ENCODE measurements at places on chromosomes 2 and 18. TPM values are rescaled to one million over a fixed set of nuclear protein-coding genes. Genes with fewer than 3 reads are reported as not detected.

The CCDC74B gene
- 5.5 TPM for total RNA-seq

The MRPS5 gene
- total RNA-seq = 119 TPM

The KIAA1328 gene
- 3.2 TPM for total RNA-seq

The GPD2 gene
- 86.5 TPM for total RNA-seq

The TRPM8 gene
- total RNA-seq = not detected

The SCN9A gene
- total RNA-seq = 58.6 TPM

The GREB1L gene
- 2.1 TPM for total RNA-seq

The MC4R gene
- not detected for total RNA-seq

The UGT1A7 gene
- not detected for total RNA-seq

The CIB4 gene
- not detected for total RNA-seq

The IGFBP5 gene
- 0.82 TPM for total RNA-seq

The OR6B2 gene
- not detected for total RNA-seq

The GKN1 gene
- 1.6 TPM for total RNA-seq

The SSB gene
- total RNA-seq = 197 TPM

The MPHOSPH10 gene
- total RNA-seq = 29.9 TPM

The PRKD3 gene
- 56.1 TPM for total RNA-seq

The OTOS gene
- not detected for total RNA-seq

The RTN4 gene
- total RNA-seq = 302 TPM

The SIX3 gene
- total RNA-seq = 0.17 TPM

The ACTR1B gene
- 24.3 TPM for total RNA-seq

The POTEJ gene
- total RNA-seq = not detected

The HDLBP gene
- total RNA-seq = 606 TPM
